ENCODE measurements at places on chromosomes 13 and 19. TPM values are rescaled to one million over a fixed set of nuclear protein-coding genes. Genes with fewer than 3 reads are reported as not detected.
A peak's percentile ranks its signal among the peaks of the same experiment; 100 is the strongest.

DNA sequence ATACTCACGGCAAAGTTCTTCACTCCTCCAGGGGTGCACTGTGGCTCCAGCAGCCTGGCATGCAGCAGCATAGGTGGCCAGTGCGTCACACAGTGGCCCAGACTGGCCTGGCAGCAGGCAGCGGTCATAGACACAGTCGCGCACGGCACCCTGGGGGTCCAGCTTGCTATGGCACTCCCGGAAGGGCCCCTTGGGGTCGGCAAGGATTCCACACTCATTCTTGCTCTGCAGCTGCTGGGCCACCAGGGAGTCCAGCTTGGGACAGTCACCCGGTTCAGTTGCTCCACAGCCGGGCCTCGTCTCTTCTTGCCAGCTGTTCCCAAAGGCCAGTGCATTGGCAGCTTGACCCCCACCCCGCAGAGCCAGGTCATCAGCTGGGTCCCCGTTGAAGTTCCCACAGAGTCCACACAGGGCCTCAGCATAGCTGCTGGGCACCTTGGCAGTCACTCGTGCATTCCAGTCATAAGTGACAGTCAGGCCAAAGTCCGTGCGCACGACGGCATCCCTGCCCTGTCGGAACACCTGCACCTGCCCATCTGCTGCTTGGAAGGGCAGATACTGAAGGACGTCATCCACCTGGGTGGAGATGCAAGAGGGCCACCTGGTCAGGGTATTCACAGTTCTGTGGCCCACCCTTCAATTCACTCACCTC is 20.6 kb downstream of the FCGBP start:
- no peak for DNase-seq

GRCh38 chr19:5454743-5455142 is 474 bp upstream of the ZNRF4 start:
- no peak for DNase-seq

The RFX2 gene
- total RNA-seq, result 0.98 TPM

The KLK15 gene
- total RNA-seq, result not detected

DNA sequence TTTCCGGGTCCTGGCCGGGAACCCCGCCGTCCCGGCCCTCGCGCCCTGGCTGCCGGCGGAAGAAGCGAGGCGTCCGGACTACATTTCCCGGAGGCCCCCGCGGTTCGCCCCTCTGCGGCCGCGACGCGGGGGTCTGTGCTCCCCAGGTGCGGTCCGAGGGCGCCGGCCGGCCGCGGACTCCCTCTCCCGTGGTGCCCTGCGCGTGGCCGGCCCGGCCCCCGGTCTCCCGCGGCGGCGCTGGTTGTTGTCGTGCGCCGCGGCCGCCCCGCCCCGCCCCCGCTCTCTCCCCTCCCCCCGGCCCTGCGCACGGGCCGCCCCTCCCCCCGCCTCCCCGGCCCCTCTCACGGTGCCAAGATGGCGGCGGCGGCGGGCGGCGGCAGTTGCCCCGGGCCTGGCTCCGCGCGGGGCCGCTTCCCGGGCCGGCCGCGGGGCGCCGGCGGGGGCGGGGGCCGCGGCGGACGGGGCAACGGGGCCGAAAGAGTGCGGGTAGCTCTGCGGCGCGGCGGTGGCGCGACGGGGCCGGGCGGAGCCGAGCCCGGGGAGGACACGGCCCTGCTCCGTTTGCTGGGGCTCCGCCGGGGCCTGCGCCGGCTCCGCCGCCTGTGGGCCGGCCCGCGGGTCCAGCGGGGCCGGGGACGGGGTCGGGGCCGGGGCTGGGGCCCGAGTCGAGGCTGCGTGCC is at the start of gene KMT2B:
Gene KMT2B, plus strand, starts transcription at position 339 of the 680 bp plus-strand sequence. Its CDS starts 16 bp downstream, at position 355.
- DNase-seq, result peak; percentile 97
